ENCODE measurements at places on chromosomes 13 and 19.

GRCh38 chr19:2477732-2478191, 1.8 kb downstream of the GADD45B start:
- peak; percentile 39 for DNase-seq

DNA sequence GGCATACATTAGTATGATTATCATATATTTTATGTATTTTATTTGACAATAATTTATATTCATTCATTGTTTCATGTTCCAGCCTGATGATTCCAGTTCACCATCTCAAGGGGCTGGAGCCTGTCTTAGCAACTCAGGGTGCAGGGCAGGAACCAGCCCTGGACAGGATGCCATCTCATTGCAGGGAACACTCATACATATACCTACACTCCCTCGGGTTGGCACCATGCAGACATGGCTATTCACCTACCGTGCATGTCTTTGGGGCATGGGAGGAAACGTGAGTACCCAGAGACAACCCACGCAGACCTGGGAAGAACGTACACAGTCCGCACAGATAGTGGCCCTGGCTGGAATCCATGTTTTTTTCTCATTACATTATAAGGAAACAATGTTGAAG, 151.0 kb upstream of the ZNF536 start:
- no peak for DNase-seq

GRCh38 chr13:106393776-106394175, 141.7 kb downstream of the EFNB2 start:
- DNase-seq = no peak

DNA sequence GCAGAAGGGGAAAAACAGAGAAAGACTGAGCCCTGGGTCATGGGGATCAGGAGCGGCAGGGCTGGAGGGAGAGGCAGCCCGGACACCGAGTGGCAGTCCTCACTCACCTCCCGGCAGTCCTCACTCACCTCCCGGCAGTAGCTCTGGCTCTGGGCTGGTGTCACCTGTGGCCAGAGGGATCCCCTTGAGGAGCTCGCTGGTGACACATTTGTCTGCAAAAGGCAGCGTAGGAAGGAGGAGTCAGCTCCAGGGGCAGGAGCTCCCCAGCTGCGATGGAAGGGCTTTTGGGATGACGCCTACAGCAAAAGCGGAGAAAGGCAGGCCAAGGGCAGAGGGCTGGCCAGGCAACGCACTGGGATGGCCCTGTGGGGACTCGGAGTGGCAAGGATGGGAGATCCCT, 739 bp downstream of the EIF3G start:
- no peak for DNase-seq

- DNase-seq = no peak
Measured at GRCh38 chr13:80860845-80861244, 519.9 kb upstream of the SPRY2 start.

DNA sequence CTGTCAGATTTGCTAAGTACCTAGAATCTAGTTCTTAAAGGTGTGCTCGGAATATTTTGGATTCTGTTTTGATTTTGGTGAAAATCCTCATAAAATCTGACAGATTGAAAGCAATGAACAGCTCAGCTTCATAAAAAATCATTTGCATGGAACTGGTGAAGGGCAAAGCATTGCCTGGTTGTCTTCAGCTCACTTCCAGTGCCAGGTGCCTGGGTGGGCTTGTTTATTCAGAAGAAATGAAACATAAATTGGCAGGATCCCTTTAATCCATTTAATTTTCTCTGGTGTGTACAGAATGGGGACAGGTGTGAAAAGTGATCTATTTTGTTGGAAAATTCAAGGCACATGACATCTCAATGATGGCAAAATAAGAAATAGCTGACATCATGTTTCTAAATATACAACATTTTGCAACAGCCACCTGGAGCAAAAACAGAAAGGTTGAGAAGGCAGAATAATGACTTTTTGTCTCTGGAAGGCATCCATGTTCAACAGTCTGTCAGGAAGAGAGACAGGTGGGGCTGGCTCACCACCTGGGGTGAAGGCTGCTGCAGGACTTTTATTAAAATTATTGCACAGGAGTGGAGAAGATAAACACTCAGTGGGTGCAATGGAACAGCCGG, 52.2 kb downstream of the RFC3 start:
- DNase-seq = no peak

- DNase-seq = no peak
Measured at GRCh38 chr13:46647512-46648065, 94.6 kb downstream of the LRCH1 start.

GRCh38 chr19:30757104-30757836, 385.1 kb downstream of the ZNF536 start:
- no peak for DNase-seq

GRCh38 chr13:110687736-110688135, 18.2 kb downstream of the CARS2 start:
- DNase-seq = no peak

DNA sequence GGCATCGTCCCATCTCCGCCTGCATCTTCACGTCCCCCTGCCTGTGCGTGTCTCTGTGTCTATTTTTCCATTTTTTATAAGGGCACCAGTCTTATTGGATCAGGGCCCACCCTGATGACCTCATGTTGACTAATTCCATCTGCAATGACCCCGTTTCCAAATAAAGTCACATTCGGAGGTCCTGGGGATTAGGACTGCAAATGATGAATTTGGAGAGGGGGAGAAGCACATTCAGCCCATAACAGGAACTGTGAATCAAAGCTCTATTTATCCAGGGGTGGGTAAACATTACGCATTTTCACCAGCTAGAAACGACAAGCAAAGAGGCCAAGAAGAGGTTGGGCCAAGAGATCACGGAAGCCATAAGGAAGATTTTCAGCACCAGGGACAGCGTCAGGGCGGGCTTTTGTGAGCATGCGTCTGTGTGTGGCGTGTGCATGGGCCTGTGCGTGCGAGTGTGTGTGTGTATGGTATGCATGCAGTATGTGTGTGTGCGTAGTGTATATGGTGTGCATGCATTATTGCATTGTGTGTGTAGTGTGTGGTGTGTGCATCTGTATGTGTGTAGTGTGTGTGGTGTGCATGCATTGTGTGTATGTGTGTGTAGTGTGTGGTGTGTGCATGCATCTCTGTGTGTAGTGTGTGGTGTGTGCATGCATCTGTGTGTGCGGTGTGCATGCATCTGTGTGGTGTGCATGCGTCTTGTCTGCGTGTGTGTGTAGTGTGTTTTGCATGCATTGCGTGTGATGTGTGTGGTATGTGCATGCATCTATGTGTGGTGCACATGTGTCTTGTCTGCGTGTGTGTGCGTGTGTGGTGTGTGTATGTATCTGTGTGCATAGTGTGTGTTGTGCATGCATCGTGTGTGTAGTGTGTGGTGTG, 19.6 kb downstream of the CELF5 start:
- no peak for DNase-seq

GRCh38 chr13:46586751-46587514, 34.0 kb downstream of the LRCH1 start:
- no peak for DNase-seq

- DNase-seq = no peak
Measured at GRCh38 chr13:91744284-91744683, 345.9 kb downstream of the GPC5 start.

GRCh38 chr13:30805603-30806011, 70.3 kb downstream of the ALOX5AP start:
- DNase-seq = no peak

DNA sequence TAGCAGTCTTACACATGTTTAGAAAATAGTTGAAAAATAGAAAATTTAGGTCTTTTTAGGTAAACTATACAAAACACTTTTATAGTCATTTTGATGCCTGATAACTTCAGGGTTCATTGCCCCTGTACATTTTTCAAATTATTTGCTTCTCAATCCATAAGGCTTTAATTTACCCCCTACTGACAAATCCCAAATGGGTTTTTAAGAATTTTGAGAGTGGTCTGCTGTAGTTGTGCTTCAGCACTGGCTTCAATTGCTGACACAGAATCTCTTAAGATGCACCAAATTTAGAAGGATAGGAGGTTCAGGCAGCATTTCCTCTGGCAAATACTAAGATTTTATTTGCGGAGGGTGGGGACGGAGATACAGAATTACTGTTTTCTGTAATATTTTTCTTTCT, 89.4 kb downstream of the PCCA start:
- no peak for DNase-seq

- DNase-seq = no peak
Measured at GRCh38 chr19:32269831-32270230, 75.6 kb upstream of the ZNF507 start.

DNA sequence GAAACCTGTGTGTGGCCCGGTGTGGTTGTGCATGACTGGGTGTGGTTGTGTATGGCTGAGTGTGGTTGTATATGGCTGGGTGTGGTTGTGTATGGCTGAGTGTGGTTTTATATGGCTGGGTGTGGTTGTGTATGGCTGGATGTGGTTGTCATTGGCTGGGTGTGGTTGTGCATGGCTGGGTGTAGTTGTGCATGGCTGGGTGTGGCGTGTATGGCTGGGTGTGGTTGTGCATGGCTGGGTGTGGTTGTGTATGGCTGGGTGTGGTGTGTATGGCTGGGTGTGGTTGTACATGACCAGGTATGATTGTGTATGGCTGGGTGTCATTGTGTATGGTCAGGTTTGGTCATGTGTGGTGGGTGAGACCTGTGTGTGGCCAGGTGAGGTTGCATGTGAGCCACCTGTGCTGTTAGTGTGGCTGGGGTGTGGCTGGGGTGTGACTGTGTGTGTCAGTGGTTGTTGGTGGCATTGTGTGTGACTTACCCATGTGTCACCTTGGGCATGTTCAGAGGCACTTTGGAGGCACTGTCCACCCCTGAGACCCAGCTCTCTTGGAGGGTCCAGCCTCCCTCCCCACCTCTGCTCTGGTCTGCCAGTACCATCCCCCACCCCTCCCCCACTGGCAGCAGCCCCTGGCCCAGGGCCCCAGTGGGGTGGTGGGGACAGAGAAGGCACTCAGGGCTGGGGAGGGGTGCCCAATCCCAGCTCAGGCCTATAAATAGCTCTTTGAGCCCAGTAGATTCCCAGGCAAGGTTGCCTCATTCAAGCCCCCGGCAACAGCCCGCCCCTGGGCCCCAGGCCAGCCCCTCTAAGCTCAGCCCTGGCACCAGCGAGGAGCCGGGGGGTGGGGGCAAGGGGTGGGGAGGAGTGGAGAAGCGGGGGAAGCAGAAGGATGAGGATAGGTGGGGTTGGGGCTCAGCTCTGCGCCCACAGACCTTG, 3.9 kb upstream of the NCAN start:
- no peak for DNase-seq

GRCh38 chr13:95246292-95247082, 54.8 kb downstream of the ABCC4 start:
- no peak for DNase-seq

All from activated CD4-positive, alpha-beta T cell treated with anti-CD3 and anti-CD28 coated beads for 4 hours (primary cell).